Cardiac ventricle fibroblast (primary cell): ENCODE measurements at places on chromosomes 3 and 15. TPM values are rescaled to one million over a fixed set of nuclear protein-coding genes. Genes with fewer than 3 reads are reported as not detected.

The FBXO40 gene
- not detected in 2 replicates for total RNA-seq

The SI gene
- total RNA-seq, result not detected in 2 replicates

The RBP2 gene
- not detected in 2 replicates for total RNA-seq

The IL5RA gene
- total RNA-seq, result not detected in 2 replicates

The IDH2 gene
- total RNA-seq, result 24.0 and 27.2 TPM in 2 replicates

The RLBP1 gene
- not detected in 2 replicates for total RNA-seq

The IGDCC3 gene
- total RNA-seq, result not detected in 2 replicates

The SPRED1 gene
- 29.3 and 29.6 TPM in 2 replicates for total RNA-seq

The MYRIP gene
- 0.12 and 0.34 TPM in 2 replicates for total RNA-seq

The ZNF619 gene
- total RNA-seq, result 2.5 and 5.8 TPM in 2 replicates

The HTR3E gene
- not detected in 2 replicates for total RNA-seq

The MFGE8 gene
- total RNA-seq, result 327 and 368 TPM in 2 replicates

The IMPDH2 gene
- total RNA-seq, result 267 and 271 TPM in 2 replicates

The PARP3 gene
- 21.2 and 26.0 TPM in 2 replicates for total RNA-seq

The FURIN gene
- 34.9 and 38.6 TPM in 2 replicates for total RNA-seq

The VEPH1 gene
- 25.2 and 43.9 TPM in 2 replicates for total RNA-seq

The CP gene
- 2.4 and 4.2 TPM in 2 replicates for total RNA-seq

The EIF1B gene
- total RNA-seq, result 19.8 and 20.4 TPM in 2 replicates

The PAK6 gene
- total RNA-seq, result not detected in 2 replicates

The SEMA3F gene
- total RNA-seq, result 9.0 and 10.4 TPM in 2 replicates

The GTF2E1 gene
- 10.1 and 17.0 TPM in 2 replicates for total RNA-seq

The ACOX2 gene
- 21.7 and 24.2 TPM in 2 replicates for total RNA-seq

The C3orf52 gene
- 0.34 and 0.37 TPM in 2 replicates for total RNA-seq

The GTF2A2 gene
- 36.4 and 37.6 TPM in 2 replicates for total RNA-seq

The SLC51B gene
- total RNA-seq, result not detected in 2 replicates

The CTXND1 gene
- total RNA-seq, result not detected in 2 replicates

The MOBP gene
- not detected in 2 replicates for total RNA-seq

The PCSK6 gene
- total RNA-seq, result 0.73 and 2.9 TPM in 2 replicates

The TM4SF4 gene
- not detected in 2 replicates for total RNA-seq

The GRM7 gene
- 0.19 and 0.98 TPM in 2 replicates for total RNA-seq

The RARB gene
- 2.2 and 2.7 TPM in 2 replicates for total RNA-seq

The GCNT3 gene
- 0.34 and 0.56 TPM in 2 replicates for total RNA-seq

The SLMAP gene
- total RNA-seq, result 19.3 and 21.5 TPM in 2 replicates

The TMEM45A gene
- total RNA-seq, result 103 TPM in 2 replicates

The INSYN1 gene
- total RNA-seq, result 3.6 and 5.6 TPM in 2 replicates

The DCLK3 gene
- total RNA-seq, result not detected in 2 replicates

The SLC22A13 gene
- total RNA-seq, result not detected in 2 replicates

The ZPLD1 gene
- total RNA-seq, result not detected in 2 replicates

The KLHL40 gene
- not detected in 2 replicates for total RNA-seq

The SPINT1 gene
- total RNA-seq, result 0.24 and 0.25 TPM in 2 replicates
